Camera-type eye (tissue), 1 donor: ENCODE measurements at places on chromosomes 12 and 14. TPM values are rescaled to one million over a fixed set of nuclear protein-coding genes. Genes with fewer than 3 reads are reported as not detected.

Gene LTBR
- total RNA-seq, result 21.1 TPM

Gene ACSS3
- 21.3 TPM for total RNA-seq

Gene KRT74
- not detected for total RNA-seq

Gene CDCA3
- total RNA-seq, result 6.3 TPM

Gene BEST3
- 10.6 TPM for total RNA-seq

Gene KRT73
- total RNA-seq, result not detected

Gene NYNRIN
- total RNA-seq, result 47.5 TPM

Gene FOXN4
- total RNA-seq, result 3.4 TPM

Gene EML5
- total RNA-seq, result 45.7 TPM

Gene MYO1H
- 0.82 TPM for total RNA-seq

Gene APPL2
- 83.8 TPM for total RNA-seq

Gene HVCN1
- total RNA-seq, result 6.8 TPM

Gene HOXC10
- not detected for total RNA-seq
